ENCODE measurements at places on chromosomes 4 and X. TPM values are rescaled to one million over a fixed set of nuclear protein-coding genes. Genes with fewer than 3 reads are reported as not detected.

The MPC1L gene
- not detected for total RNA-seq

- DNase-seq, result no peak
Measured at GRCh38 chr4:164087733-164088132, 593.2 kb downstream of the TMA16 start.

- DNase-seq, result no peak
Measured at GRCh38 chr4:108155373-108155772, 13.4 kb downstream of the LEF1 start.

- peak; percentile 41 for DNase-seq
Measured at GRCh38 chrX:17692709-17693346, 44.5 kb upstream of the SCML1 start.

- no peak for DNase-seq
Measured at GRCh38 chr4:62344915-62345314, 1144.8 kb downstream of the ADGRL3 start.

DNA sequence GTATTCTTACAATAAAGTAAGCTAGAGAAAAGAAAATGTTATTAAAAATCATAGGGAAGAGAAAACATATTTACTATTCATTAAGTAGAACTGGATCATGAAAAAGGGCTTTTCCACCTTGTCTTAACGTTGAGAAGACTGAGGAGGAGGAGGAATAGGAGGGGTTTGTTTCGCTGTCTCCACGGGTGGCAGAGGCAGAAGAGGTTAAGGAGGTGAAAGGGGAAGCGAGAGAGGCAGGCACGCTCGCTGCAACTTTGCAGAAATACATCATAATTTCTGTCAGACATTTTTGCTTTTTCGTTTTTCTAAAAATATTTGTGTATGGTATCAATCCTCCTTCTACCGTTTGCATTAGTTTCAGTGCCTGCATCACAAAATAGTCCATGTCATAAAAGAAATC lies 2375.1 kb upstream of the AGA start:
- no peak for DNase-seq

GRCh38 chr4:185370268-185370949 lies 25.3 kb downstream of the LRP2BP start:
- DNase-seq, result no peak

GRCh38 chrX:97065066-97065465 lies 181.4 kb downstream of the RPA4 start:
- no peak for DNase-seq

Data from fibroblast of villous mesenchyme (primary cell).